Stimulated activated CD8-positive, alpha-beta memory T cell treated with anti-CD3 and anti-CD28 coated beads, Interleukin-15, amount 100 ng/mL, for 24 hours (primary cell): ENCODE measurements at places on chromosomes 1 and 21.

GRCh38 chr1:172589553-172589952 lies 56.6 kb downstream of the SUCO start:
- DNase-seq = no peak

DNA sequence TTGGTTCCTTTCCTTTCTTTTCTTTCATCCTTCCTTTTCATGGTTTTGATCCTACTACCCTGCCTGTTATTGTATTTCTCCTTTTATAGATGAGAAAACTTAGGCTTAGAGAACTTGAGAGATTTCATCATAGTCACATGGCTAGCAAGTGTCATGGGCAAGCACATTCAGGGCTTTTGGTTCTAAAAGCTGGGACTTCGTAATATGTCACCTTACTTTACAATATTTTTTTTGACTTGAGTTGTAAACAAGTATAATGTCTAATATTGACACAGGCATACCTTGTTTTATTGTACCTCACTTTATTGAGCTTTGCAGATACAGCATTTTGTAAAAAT lies 70.7 kb downstream of the MTR start:
- no peak for DNase-seq

DNA sequence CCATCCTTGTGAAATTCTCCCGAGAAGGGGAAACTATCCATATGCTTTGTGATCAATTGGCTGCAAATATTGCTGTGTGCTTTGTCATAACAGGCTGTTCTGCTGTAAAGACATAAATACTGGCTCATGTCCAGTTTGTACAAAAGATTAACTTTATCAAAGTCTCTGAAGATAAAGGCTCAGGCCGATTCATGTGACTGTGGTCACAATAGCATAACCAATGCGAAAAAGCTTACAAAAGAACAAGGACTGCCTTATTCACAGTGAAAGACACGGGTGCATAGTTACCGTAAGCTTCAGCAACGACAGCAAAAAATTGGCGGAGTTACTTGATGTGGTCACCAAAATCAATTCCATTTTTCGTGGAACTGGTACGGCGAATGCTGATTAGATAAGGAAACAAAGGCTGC lies 173.6 kb upstream of the CHRM3 start:
- no peak for DNase-seq

DNA sequence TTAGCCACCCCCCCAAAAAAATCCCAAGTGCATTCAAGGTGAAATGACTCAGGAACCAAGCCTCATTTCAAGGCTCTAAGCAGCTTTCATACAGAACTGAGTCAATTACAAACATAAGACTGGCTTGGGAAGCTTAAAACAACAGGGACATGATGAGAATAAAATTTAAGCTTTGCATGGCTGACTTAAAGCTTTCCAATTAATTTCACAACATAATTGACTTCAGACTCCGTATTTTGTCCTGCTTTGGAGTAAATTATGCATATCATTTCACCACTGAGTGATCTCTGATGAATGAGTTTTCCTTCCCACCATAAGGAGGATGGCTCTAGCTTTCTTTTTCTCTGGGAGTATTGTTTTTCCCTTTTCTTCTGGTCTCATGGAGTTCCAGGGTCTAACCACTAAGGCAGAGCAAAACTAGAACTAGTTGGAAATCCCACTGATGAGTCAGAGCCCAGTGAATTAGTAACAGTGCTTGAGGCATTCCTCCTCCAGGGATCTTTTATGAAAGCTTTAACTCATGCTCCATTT lies 72.8 kb downstream of the XCL2 start:
- no peak for DNase-seq

- no peak for DNase-seq
Measured at GRCh38 chr1:83500987-83501591, 497.8 kb downstream of the TTLL7 start.

- no peak for DNase-seq
Measured at GRCh38 chr1:200260597-200261335, 149.1 kb downstream of the ZNF281 start.

DNA sequence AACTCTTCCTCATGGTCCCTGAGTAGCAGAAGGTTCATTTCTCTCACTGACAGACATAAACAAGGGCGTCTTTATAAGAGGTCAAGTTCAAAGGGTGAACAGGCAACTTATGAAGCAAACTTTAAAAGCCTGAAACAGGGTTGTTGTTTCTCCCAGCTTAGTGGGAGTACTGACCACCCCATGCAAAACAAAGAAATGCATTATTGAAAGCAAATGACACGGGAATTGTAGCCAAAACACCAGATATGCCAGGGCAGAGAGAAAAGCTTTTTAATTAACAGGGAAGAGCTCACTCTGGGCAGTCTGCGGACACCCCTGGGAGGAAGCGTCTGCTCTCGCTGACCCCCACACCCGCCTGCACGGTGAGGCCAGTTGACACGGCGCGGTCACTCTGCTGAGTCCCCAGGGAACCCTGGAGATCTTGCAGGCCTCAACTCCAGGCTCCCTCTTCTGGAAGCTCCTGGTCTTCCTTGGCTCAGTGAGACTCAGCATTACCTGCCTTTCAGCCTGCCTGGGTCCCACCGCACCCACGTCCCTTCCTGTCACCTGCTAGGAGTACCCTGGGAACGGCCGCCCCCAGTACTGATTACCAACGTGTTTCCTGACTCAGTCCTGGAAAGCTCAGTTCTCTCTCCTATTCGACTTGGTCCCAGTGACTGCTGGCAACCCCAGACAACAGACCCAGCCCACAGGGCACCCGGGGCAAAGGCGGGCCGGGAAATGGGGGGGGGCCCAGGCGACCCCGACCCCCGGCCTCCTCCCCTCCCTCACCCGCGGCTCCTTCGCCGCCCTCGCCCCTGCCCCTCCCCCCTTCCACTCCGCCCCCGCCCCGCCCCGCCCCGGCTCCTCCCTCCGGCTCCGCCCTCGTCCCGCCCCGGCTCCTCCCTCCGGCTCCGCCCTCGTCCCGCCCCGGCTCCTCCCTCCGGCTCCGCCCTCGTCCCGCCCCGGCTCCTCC lies 972 bp downstream of the CFAP410 start:
- DNase-seq = no peak

GRCh38 chr1:70945251-70945650 lies 102.4 kb downstream of the PTGER3 start:
- no peak for DNase-seq

DNA sequence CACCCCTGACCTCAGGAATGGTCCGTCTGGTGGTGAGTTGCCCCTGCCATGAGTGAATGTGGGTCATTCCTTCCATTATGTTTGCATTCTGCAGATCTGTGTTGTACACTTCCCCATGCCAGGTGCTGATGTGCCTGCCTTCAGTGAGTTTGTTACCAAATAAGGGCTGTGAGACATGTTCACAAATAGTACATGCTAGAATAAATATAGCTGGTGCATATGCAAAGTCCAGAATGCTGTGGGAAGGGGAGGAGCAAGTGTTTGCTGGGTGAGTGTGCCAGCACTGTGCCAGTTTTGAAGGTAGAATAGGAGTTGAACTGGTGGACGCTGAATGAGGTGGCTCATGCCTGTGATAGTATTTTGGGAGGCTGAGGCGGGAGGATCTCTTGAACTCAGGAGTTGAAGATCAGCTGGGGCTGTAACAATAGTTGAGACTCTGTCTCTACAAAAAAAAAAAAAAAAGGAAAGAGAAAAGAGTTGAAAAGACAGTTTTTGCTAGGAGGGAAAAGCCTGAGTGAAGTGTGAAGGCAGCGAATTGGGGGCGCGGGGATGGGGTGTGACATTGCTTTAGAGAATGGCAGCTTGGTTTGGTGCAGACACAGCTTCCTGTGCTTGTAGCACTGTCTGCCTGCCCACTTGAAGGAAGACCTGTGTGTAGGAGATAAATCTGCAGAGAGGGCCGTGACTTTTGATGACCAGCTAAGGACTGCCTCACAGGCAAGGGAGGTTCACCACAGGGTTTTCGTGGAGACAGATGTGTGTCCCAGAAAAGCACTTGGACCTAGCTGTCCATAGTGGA lies 61.1 kb downstream of the LGR6 start:
- no peak for DNase-seq

GRCh38 chr1:17717594-17718535 lies 37.3 kb upstream of the ACTL8 start:
- no peak for DNase-seq

DNA sequence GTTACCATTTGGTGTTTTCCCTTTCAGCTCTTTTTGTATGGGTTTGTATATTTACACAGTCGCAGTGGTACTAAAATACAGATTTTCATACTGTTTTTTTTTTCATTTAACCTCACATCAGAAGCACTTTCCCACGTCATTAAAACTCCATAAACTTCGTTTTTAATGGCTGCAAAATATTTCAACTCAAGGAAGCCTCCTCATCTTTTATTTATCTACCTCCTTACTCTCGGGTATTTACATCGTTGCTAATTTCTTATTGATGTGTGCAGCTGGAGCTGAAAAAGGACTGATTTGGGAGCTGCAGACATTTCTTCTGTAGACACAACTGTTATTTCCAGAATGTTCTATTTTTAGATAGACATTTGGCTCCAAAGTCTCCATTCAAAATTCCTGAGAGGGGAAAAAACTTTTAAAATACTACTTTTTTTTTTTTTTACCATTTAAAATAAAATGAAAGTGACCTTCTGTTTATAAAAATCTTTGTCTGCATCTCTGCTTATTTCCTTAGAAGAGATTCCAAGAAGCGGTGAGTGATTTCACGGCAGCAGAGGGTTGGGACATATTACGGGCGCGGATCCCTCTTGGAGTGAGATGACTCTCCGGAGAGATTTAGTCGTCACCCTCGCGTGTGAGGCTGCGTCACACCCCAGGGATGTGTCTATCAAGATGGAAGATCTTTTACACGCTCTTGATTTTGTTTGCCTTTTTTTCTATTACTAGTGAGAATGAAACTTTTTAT lies 10.1 kb downstream of the RUNX3 start:
- DNase-seq = no peak

- DNase-seq = no peak
Measured at GRCh38 chr1:47995306-47996050, 1.7 kb downstream of the TRABD2B start.

DNA sequence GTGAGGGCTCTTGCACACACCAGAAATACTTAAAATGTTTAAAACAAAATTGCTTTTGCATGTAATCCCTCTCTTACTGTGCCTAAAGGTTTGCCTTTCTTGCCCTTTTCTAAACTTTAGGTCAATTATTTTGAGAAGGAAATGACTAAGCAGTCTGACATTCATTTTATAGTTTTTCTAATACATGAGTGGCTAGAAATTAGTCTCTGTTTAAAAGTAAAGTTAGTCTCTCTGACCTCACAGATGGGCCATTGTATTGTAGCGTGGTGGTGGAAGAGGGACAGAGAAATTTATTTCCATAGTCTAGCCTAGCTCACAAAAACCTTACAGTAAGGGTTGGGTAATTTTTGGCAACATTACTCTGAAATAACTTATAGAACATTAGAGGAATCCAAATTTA lies 3.6 kb upstream of the COL11A1 start:
- DNase-seq = no peak

GRCh38 chr1:91856996-91857395 lies 29.0 kb downstream of the TGFBR3 start:
- no peak for DNase-seq

DNA sequence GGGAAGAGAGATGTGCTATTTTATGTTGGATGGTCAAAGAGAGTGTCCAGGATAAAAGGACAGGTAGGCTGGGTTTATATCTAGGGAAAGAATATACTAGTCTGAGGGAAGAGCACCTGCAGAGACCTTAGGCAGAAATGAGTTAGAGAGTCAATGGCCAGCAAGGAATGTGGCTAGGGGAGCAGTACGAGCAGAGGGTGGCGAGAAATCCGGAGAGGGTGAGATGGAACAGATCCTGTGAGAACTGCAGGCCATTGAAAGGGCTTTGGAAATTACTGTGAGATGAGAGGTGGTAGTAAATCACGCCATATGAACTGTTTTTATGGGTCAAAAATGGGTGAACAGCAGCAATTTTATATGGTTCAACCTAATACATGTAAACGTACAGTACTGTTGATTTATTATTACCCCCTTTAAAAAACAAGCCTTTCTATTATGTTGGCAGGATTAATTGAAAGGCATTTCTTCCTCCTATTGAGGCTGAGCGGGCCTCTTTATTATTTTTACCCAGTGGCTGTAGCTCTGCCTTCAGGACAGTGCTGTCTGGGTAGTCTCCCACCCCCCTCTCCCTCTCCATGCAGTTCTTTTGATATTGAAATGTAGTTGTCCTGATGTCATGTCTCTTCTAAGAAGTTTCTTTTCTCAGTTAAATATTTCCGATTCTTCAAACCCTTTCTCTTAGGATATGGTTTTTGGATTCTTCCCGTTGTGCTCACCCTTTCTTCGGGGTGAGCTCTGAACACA lies 75.2 kb upstream of the CD1D start:
- DNase-seq = no peak

DNA sequence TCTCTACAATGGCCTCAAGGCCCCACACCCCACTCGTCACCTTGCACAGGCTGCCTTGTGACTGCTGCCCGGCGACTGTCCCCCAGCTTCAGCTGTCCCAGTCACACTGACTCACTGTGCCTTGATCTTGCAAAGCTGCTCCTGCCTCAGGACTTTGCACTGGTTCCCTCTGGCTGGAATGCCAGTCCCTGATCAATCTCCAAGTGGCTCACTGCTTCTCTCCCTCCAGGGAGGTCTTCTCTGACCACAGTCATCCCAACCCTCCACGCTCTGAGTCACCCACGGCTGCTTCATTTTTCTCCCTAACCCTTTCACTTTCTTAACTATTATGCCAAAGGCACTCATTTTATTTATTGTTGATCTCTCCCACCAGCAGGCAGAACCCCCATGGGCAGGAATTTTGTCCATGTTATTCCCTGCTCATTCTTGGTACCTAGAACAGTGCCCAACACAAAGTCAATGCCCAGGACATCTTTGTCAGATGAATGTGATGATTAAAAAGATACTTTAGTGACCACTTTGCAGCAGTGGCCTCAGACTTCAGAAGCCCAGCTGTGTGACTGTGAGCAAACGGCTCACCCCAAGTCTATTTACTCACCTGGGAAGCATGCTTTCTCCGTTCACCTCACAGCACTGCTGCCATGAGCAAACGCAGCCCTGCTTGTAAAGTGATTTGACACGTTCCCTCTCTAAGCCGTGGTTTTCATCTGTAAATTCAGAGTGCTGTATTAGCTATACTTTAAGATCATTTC lies 53.4 kb downstream of the ZBTB18 start:
- DNase-seq = no peak

DNA sequence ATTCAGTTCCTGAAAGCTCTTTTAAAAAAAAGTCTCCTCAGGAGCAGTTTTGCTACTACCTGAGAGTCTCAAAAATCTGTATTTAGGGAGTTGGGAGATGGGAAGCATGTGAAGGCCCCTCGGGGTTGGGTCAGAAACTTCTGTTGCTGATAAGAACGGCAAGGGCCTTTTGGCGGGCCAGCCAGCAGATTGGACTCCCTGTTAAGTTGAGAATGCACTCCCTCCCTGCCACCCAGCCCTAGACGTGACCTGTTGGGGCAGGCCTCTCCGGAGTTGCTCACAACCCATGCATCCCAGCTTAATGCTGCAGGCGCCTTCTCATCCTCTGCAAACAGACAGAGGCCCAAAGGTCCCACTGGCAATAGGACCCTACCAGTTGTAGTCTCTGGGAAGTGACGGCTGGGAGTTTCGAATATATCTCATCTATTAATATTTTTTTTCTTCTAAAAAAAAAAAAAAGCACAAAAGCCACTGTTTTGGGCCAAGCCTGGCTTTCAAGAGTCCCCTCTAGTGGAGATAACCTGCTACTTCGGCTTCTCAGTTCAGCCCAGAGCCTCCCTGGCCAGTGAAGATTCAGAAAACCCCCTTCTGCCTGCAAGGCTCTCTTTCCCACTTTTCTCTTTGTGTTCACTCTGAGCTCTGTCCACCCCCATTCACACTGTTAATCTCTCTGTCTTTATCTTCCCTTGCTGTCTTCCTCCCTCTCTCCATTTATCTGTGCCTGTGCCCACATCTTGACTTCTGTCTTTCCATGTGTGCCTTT lies 5.3 kb downstream of the PLXNA2 start:
- DNase-seq = no peak

- DNase-seq = no peak
Measured at GRCh38 chr1:204730826-204731459, 45.4 kb upstream of the LRRN2 start.

GRCh38 chr1:228007801-228008341 lies 1.1 kb downstream of the WNT3A start:
- DNase-seq = no peak
